ENCODE measurements at places on chromosomes 4 and X. TPM values are rescaled to one million over a fixed set of nuclear protein-coding genes. Genes with fewer than 3 reads are reported as not detected.

SMIM31 gene
- not detected for total RNA-seq

DMP1 gene
- total RNA-seq: not detected

TCEAL5 gene
- total RNA-seq: not detected

ADH1A gene
- total RNA-seq: not detected

FDCSP gene
- total RNA-seq: not detected

LANCL3 gene
- 1.3 TPM for total RNA-seq

VSIG1 gene
- total RNA-seq: 2.8 TPM

CWH43 gene
- 10.2 TPM for total RNA-seq

SLC2A9 gene
- total RNA-seq: 33.2 TPM

RUFY3 gene
- total RNA-seq: 17.0 TPM

MAGEA1 gene
- total RNA-seq: not detected

SLITRK2 gene
- total RNA-seq: not detected

UBL4A gene
- 44.9 TPM for total RNA-seq

ZFP42 gene
- total RNA-seq: 11.2 TPM

ZNF732 gene
- 5.6 TPM for total RNA-seq

DCAF8L2 gene
- not detected for total RNA-seq

FGF16 gene
- not detected for total RNA-seq

AMBN gene
- not detected for total RNA-seq

MAGEB10 gene
- total RNA-seq: not detected

LRP2BP gene
- total RNA-seq: 0.14 TPM

MPC1L gene
- not detected for total RNA-seq

ASB5 gene
- total RNA-seq: not detected

PIN4 gene
- total RNA-seq: 23.5 TPM

HPGD gene
- 0.41 TPM for total RNA-seq

ZC4H2 gene
- total RNA-seq: 4.6 TPM

PCYT1B gene
- total RNA-seq: 2.2 TPM

MAGEE2 gene
- not detected for total RNA-seq

CCKAR gene
- not detected for total RNA-seq

ASMTL gene
- 21.3 TPM for total RNA-seq

CUL4B gene
- 25.8 TPM for total RNA-seq

MRPS18C gene
- 65.5 TPM for total RNA-seq

CHRDL1 gene
- total RNA-seq: not detected

CXCL5 gene
- 1.7 TPM for total RNA-seq

TMEM271 gene
- total RNA-seq: not detected

SLIT2 gene
- 22.6 TPM for total RNA-seq

CYSLTR1 gene
- not detected for total RNA-seq

CXCL10 gene
- total RNA-seq: 0.28 TPM

LONRF3 gene
- not detected for total RNA-seq

AFF2 gene
- total RNA-seq: 0.04 TPM

GPR34 gene
- not detected for total RNA-seq

MAGEC1 gene
- total RNA-seq: not detected

KLHL2 gene
- total RNA-seq: 14.0 TPM

MED28 gene
- 23.8 TPM for total RNA-seq

GRPR gene
- 0.11 TPM for total RNA-seq

SEC24D gene
- 54.8 TPM for total RNA-seq

ERAS gene
- not detected for total RNA-seq

PCDH19 gene
- total RNA-seq: under 0.01 TPM

TMPRSS11A gene
- total RNA-seq: not detected

TKTL2 gene
- not detected for total RNA-seq

SNCA gene
- 44.6 TPM for total RNA-seq

USP17L24 gene
- total RNA-seq: not detected

C4orf36 gene
- total RNA-seq: 2.8 TPM

GNPDA2 gene
- 16.0 TPM for total RNA-seq

SRPK3 gene
- 0.04 TPM for total RNA-seq

PRSS12 gene
- total RNA-seq: 22.8 TPM

All from foreskin keratinocyte (primary cell).